ENCODE measurements at places on chromosomes 2 and 18.

DNA sequence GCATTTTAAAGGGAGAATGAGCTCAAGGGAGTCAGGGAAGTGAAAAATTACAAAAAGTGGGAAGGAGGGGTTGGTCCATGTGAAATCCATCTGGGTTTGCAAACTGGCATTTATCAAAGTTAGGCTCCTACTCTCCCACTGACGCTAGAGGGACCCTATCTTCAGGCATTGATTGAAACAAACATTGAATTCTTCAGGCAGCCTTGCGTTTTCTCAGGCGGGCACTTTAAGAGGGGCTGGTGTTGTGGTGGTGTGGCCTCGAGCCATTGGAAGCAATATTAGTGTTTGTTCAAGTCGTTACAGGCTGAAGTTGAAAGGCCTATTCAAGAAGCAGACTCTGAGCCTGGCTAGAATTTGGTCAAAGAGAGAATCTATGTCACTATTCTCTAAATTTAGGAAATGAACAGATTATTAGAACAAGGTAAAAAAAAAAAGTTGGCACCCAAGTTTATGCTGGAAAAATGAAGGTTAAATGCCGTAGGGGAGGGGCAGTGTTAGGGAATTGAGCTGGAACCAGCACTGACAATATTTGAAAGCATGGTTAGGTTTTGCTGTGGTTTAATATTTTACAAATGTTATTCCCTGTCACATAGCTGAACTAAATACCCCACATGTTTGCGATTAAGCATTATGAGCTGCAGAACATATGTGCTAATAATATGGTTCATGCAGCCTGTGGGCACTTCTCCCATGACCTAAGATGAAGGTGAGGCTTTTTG, 36.8 kb downstream of the STON1 start:
- DNase-seq = no peak

DNA sequence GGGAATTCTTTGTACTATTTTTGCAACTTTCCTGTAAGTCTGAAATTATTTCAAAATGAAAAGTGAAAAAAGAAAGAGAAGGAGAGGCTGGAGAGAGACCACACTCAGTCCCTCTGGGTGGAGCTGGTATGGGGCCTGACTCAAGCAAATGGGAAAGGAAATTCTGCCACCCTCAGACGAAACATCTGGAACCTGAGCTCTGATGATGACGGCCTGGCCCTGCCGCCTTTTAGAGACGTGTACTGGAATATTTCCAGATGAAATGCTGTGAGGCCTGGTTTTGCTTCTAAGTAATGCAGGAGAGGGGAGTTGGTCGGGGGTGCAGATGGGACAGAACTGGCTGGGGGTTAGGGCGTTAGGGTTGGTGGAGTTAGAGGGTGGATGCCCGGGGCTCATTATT, 57.4 kb upstream of the GLI2 start:
- no peak for DNase-seq

GRCh38 chr2:68742626-68743415, 8.2 kb downstream of the ARHGAP25 start:
- DNase-seq = no peak

GRCh38 chr2:195468771-195469170, 188.3 kb upstream of the SLC39A10 start:
- DNase-seq = no peak

DNA sequence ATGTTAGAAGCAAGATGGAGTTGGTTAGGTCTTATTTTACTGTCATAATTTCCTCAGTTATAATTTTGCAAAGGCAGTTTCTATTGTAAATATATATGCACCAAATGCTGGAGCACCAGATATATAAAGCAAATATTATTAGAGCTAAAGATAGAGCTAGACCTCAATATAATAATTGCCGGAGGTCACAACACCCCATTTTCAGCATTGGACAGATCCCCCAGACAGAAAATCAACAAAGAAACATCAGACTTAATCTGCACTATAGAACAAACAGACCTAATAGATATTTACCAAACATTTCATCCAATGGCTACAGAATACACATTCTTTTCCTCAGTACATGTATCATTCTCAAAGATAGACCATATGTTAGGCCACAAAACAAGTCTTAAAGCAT, 115.2 kb downstream of the CABYR start:
- no peak for DNase-seq

DNA sequence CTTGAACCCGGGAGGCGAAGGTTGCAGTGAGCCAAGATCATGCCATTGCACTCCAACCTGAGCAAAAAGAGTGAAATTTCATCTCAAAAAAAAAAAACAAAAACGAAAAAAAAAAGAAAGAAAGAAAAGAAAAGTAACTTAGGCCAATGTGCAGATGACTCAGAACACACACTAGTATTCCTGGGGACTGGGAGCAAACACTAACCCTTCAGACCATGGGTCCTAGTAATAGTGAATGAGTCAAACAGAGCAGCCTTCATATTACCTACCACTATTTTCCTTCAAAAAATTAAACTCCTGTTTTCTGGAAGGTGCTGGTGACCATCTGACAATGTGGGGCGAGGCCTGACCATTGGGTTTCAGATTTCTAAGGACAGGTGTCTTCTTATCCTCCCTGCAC, 253.4 kb downstream of the PIEZO2 start:
- no peak for DNase-seq

- DNase-seq = no peak
These were observed 97.2 kb upstream of the FAM136A start for GRCh38 chr2:70399046-70399445.

DNA sequence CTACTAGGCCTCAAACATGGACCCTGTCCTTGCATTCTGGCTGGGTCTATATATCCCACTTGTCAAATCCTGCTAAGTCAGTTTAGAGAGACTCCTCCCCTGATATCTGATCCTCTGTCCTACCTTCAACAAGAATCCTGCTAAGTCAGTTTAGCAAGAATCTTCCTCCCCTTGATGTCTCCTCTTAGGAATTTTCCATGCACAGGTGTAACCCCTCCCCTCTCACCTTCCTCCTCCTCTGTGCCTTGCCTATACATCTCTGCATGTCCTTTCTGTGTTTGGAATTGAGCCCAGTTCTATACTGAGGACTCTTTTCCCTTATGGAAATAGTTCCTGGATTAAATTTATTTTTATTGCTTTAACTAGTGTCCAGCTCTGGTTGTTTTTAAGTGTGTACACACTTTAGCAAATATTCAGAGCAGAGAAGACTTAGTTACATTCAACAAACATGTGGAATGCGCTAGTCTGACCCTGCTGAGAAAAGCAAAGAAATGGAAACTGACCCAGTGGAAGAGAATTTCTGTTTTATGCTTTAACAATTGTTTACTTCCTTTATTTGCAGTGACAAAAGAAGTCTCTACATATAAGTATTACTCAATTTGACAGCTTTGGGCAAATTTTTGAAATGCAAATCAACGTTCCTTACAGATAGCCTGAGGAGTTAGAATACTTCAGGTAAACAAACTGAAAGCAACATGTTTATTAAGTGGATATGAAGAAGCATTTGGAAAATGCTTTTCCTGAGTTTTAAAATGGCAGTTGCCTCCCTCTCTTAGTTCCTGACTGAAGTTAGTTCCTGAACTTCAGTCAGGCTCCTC, 80.6 kb downstream of the RIT2 start:
- DNase-seq = no peak

DNA sequence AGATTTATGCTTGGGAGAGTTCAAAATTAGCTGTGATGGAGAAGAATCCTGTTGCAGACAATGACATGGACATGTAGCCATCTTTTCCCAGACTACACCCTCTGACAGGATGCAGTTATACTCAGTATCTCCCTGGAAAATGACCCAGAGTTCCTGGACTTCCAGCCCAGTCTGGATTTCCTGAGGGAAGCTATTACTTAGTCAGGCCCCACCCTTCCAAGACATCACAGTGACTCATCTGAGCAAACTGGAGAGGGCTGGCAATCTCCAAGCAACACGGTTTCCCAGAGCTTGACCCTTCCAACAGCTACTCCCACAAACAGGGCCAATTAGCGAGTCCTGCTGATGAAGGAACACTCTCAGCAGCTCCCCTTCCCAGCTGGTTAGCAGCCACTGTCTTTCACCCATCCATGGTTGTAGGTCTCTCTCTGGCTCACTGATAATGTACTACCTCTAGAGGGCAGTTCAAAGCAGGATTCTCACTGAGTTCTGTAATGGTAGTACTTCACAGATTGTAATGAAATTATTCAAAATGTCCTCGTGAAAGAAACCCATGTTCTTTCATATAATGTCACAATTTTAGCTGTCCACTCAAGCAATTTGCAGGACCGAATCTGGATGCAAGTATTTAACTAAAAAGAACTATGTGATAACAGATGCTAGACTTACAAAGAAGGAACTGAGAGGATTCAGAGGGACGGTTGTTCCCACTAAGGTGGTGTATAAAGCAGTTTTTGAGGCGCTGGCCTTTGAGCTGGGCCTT, 110.2 kb downstream of the MDH1 start:
- no peak for DNase-seq

DNA sequence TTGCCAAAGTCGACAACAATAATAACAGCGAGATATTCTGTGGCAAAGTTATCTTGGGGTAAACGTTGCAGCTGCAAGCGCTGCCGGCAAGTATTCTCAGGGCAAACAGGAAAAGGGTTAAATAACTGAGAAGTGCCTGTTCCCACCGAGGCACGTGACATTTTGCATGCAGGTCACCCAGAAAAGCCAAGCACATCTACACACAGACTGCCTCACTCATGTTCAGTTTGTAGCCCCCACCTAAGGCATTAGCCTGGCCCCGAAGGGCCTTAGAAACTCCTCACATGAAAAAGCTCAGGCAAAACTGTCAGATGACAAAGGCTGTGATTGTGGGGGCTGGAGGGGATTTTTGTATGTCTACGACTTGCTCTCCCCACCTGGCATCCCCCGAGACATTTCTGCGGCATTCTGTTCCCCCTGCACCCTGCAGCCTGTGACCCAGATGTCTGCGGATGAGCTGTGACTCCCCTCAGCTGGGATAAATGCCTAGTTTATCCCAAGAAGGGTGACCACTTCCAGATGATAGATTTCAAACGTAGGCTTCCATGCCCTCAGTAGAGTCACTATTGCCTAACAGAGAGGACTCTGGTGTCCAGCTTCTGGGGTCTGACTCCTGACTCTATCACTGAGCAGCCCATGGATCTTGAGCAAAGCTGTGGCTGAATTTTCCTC, 215.2 kb upstream of the SIX2 start:
- no peak for DNase-seq

DNA sequence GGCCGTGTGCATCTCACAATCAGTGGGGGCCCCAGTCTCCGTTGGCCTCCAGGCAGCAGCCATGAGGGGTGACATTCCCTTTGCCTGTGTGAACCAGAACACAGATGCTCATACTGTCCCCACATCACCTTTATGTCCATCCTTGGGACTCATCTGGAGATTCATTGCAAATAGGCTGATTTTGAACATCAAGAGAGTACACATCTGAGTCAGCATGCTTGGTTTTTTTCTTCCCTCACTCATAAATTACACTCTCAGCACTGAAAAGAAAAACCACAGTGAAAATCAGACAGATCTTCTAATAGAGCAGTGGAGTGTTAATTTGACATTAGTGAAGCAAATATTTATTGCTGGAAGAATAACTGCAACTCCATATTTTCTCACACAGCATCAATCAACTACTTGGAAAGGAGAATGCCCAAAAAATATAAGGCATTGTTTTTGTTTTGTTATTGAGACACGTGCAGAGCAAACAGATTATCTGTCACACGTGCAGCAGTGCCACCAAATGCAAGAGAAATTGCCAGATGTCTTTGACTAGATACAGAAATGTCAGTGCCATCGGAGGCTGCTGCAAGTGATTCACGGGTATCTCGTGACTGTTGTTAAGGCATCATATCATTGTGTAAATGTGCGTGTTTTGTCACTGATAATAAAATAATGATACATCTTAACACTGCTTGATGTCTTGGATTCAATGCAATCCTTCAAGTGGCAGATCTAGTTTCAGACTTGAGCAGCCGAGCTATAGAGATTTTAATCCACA, 10.9 kb downstream of the APCDD1 start:
- DNase-seq = no peak

GRCh38 chr2:161245261-161245553, 63.0 kb upstream of the PSMD14 start:
- no peak for DNase-seq

DNA sequence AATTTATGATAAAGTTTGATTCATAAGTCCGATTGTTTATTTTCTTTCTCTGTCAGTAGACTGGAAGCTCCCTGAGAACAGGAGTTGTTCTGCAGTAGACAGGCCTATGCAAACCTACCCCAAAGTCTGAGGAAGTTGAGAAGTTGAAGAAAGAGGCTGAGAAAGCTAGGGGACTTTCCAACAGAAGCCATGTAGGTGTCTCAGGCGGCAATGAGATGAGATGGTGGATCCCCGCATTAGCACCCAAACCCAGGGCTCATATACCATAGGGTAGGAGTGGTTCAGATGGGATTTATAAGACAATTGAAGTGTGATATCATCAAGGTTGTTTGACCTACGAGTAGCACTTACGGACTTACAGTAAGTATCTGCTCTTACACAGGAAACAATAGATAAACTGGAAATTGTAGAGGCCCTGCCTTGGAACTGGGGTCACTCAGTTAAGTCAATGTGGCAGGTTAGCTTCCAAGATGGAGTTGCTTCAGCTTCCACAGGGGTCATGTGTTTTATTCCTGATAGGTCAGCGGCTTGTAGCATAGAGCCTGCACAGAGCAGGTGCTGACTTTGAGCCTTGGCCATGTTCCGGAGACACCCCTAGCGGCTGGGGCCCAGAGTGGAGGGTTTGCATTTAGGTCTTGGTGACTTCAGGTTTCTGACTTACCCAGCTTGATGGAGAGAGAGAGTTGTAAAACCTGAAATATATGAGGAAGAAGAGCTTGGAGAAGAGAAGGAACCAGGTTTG, 2.3 kb upstream of the PSD4 start:
- DNase-seq = no peak

DNA sequence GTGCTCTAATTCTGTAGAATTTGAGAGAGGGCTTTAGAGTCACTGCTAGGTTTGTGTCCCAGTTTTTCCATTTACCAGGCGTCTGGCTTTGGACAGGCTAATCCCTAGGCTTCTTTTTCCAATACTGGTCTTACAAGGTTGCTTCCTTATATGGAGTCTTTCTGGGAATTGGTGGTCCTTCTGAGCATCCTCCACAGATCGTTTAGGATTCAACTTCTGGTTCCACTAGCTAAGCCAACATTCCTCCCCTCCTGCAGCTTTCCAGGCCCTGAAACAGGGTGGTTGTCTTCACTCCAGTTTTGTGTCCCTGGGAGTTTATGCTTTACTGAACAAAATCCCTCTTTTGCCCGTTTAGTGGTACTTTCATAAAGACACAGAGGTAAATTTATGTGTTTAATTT, 170.6 kb downstream of the CERS6 start:
- no peak for DNase-seq

DNA sequence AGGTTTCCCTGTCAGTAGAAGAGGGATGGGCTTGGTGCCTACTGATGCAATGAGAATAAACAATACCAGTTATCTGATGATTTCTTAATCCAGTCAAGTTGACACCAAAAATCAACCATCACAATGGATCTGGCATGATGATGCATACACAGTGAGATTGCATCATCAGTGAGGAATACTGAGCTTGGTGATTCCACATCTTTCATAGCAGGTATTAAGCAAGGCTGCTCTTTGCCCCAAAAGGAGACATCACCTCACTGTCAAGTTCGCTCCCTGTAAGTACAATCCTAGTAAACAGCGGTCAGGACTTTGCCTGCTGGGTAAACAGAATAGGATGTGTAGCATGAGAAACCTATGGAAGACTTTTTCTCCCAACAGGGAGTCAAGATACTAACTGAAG, 282.7 kb upstream of the CDH2 start:
- DNase-seq = no peak
